AG10803 (cell line): ENCODE measurements at places on chromosomes 4 and X.

DNA sequence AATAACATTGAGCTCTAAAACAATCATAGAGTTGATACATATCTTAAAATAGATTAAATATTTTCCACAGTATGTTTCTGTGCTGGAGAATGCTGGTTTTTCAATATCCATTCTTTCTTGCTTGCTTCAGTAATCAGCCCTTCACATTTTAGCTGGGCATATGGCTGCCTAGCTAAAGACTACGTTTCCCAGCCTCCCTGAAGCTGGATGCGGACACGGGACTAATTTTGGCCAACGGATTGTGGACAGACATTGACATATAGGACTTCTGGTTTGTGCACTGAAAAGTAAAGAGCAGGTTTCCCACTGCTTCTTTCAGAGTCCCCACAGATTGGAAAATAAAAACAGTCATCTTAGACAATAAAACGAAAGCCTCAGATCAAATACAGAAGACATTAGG lies 97.3 kb downstream of the COL25A1 start:
- no peak for DNase-seq

DNA sequence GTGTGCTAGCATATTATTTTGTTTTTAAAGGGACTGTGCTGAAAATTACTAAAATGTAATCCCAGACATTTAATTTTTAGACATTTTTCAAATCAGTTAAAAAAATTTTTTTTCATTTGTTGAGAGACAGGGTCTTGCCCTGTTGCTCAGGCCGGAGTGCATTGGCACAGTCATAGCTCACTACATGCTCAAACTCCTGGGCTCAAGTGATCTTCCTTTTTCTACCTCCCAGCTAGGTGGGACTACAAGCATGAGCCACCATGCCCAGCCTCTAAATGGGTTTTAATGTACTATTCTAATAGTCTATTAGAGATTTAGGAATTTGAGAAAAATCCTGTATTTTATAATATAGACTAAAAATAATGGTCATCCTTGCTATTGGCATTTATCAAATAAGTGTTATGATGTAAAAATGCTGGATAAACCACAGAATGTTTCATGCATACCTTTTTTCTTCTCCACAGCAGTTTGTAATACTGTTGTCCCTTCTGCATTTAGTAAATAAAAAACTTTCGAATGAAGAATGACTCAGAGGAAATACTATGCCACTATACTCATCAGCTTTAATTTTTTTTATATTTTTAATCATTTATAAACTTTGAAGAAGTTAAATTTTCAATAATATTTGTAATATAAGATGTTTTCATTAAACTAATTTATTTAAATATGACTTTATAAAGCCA lies 29.9 kb downstream of the CPEB2 start:
- DNase-seq = peak; percentile 69

- DNase-seq = no peak
These were observed 2.1 kb upstream of the NSG1 start for GRCh38 chr4:4384837-4385236.

- DNase-seq = no peak
These were observed 77.5 kb downstream of the RLIM start for GRCh38 chrX:74536832-74537371.

GRCh38 chrX:76657499-76657898 lies 230.0 kb downstream of the MAGEE1 start:
- DNase-seq = no peak

DNA sequence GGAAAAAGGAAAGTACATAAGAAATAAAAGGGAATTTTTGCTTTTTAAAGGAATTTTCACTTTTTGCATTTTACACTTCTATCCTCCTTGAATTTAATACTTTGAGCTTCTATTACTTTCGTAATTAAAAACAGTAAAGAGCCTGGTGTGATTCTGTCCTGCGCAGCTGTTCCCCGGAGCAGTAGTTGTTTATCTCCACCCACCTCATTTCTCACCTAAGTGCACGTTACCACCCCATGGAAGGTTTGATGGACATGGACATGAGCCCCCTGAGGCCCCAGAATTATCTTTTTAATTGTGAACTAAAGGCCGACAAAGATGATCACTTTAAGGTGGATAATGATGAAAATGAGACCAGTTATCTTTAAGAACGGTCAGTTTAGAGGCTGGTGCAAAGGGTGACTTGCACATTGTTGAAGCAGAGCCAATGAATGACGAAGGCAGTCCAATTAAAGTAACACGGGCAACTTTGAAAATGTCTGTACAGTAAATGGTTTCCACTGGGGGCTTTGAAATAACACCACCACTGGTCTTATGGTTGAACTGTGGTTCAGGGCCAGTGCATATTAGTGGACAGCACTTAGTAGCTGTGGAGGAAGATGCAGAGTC lies 52.1 kb upstream of the TEX13D start:
- no peak for DNase-seq

- DNase-seq = no peak
These were observed 526.4 kb downstream of the MID1IP1 start for GRCh38 chrX:39327705-39328104.

- no peak for DNase-seq
These were observed 395.7 kb downstream of the TRIML1 start for GRCh38 chr4:188534917-188535316.

DNA sequence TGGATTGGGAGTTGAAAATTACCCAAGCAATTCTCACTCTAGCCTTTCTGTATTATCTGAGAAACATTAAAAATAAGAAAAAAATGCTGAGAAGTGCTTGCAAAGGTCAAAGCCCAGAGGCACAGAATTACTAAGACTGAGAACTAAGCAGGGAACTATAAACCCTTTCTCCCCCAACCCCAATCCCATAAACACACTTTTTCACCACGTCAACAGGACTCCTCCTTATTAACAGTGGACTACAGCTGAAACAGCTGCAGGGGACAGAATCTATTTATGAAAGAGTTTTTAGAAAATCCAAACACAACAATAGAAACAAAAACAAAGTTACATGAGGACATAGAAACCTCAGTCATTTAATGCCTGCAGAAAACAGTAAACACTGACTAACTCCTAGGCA lies 984.1 kb downstream of the TRAM1L1 start:
- DNase-seq = no peak

DNA sequence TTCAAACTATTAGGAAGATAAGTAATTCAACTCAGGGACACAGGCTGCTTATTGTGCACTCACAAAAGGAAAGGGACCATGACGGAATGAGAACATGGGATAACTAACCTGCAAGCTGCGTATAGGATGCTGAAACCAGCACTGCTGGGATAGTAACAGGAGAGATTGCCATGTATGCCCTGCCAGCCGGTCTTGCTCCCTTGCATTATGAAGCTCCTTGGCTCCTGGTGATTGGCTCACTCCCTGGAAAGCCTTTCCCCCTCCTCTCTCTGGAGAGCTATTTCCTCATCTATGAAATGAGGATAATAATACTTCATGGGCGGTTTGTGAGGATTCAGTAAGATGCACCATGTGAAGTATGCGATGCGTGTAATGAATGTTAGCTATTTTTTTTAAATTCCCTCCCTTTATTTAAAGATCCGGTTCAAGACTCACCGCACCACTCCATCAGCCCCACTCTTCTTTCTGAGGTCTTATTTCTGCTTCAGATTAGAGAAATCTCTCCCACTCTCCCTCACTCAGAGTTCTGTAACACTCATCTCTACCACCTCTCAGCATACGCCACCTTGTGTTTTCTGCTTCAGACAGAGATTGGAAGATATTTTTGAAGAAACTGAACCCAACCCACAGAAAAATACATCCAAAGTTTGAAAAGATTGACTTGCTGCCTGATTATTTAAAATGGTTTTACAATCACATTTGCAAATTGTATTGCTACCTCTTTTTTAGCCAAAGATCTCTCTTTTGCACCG lies 18.4 kb downstream of the MSMO1 start:
- no peak for DNase-seq

DNA sequence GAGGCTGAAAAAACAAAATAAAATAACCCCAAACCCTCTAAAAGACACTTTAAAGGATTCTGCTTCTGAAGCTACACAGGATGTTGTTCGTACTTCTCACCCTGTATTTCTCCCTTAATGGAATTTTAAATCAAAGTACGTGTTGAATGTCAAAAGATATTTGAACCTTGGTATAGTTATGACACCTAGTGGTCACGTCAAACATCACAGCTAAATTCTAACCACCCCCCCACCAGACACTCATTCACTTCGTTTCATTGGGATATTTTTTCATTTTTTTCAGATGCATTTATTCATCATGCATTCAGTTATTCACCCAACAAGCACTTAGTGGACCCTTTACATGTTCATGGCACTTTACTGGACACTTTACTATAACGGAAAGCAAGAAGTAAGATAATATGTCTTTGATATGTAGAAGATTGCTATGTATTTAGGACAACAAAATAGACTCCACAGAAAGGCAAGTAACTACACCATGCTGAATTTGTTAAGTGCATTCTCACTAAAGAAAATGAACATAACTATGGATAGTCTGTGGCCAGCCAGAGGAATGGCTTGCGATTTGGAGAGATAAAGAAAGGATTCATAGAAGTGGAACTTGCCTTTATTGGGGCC lies 62.5 kb upstream of the GPR174 start:
- peak; percentile 14 for DNase-seq

GRCh38 chr4:39975488-39976089 lies 2.1 kb downstream of the PDS5A start:
- DNase-seq = peak; percentile 33

- peak; percentile 74 for DNase-seq
These were observed 41.0 kb upstream of the PITX2 start for GRCh38 chr4:110663738-110664444.

- peak; percentile 0 for DNase-seq
These were observed 249.3 kb downstream of the CHIC1 start for GRCh38 chrX:73812256-73812655.

DNA sequence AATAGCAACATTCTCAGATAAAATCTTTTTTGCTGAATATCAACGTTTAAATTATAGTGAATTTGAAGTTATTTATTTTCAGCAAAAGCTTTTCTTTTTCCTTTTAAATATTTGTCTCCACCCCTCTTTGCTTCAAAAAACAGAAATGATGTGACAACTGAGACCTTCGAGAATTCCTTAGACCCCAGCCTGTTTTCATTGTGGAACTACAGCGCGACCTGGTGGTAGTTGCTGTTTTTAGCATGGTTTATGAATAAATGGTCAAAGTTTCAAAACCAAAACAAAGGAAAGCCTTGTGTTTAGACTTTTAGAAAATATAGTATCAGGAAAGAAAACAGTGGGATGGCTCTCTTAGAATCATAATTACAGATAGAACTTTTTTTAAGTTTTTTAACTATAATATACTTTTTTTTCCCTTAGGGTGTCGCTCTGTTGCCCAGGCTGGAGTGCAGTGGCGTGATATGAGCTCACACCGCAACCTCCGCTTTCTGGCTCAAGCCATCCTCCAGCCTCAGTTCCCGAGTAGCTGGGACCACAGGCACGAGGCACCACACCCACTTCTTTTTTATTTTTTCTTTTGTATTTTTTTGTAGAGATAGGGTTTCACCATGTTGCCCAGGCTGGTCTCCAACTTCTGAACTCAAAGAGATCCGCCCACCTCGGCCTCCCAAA lies 26.8 kb upstream of the TMEM184C start:
- DNase-seq = peak; percentile 54

DNA sequence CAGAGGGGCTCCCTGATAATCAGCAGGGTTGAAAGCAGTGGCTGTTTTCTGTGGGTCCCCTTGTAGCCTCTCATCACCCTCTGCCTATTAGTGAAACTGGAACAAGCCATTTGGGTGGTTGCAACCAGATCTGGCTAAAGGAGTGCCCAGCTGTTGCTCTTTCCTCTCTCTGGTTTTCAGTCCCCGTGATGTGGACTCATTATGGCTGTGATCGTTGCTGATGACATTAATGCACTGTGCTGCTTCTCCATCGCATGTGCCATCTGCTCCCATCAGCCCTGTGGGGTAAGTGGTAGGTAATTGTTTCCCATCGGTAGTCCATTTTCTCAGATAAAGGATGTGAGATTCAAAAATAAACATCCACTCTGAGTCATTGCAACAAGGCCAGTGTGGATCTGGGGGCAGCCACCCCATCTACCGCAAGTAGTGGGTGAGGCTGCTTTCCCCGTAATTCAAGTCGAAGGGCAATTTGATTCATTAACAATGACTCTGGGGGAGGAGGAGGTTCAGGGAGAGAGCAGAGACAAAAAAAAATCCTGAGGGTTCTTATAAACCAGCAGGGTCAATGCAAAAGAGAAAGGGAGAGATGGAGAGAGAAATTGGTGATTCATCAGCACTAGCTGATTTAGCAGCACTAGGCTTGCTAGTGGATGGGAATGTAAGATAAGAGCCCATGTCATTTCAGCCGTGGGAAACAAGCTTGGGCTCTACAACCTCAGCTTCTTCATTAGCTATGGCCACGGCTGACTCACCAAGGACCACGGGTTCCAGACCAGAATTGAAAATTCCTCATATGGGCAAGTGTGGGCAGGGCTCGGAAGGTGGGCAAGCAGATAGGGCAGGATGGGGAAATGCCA lies 357.8 kb downstream of the MID1IP1 start:
- DNase-seq = no peak

DNA sequence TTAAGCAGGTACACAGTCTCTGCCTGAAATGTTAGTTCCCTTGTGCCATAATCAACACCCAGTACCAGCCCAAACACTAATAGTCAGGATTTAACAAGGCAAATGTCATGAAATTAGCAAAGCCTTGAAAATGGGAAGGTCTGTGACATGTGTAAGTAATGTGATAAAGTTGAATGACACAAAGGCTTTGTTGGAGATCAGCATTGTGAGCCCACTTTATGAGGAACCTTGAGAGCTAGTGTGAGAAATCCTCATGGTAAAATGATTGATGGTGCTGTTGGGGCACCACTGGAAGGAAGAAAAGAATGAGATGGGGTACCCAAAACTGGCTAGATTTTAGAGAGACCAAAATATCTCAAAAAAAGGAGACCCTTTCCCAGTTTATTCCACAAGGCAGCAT lies 3.3 kb upstream of the LIN54 start:
- DNase-seq = no peak

- no peak for DNase-seq
These were observed 164.7 kb downstream of the SOWAHB start for GRCh38 chr4:76733068-76733771.

GRCh38 chr4:113919611-113920010 lies 59.8 kb downstream of the ARSJ start:
- DNase-seq = no peak

DNA sequence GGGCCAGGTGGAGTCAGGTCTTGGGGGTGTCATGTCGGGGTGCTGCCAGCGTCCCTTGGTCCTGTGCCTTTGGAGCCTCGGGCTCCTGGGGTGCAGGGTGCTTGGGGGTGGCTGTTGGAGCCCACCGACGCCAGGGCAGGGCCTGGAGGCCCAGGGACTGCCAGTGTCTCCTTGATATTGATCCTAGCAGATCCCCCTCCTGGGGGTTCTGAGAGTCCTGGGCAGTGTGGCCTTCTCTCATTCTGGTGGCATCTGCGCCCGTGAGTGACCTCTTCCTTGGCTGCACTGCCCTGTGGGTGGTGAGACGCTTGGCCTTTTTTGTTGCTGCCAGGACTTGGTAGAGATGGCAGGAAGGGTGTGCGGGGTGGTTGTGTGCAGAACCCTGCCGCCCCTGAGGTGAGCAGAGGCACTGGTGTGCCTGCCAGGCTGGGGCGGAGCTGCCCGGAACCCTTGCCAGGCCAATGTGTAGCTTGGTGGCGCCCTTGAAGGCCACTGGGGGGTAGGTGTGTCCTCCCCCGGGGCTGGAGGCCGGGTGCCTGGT lies 7.0 kb downstream of the NAT8L start:
- DNase-seq = no peak
